Activated CD8-positive, alpha-beta memory T cell treated with anti-CD3 and anti-CD28 coated beads, Interleukin-2, amount 10 ng/mL, durations not matched to agents 7 days and 5 days (primary cell): ENCODE measurements at places on chromosomes 11 and 22. TPM values are rescaled to one million over a fixed set of nuclear protein-coding genes. Genes with fewer than 3 reads are reported as not detected.
A peak's percentile ranks its signal among the peaks of the same experiment; 100 is the strongest.

DNA sequence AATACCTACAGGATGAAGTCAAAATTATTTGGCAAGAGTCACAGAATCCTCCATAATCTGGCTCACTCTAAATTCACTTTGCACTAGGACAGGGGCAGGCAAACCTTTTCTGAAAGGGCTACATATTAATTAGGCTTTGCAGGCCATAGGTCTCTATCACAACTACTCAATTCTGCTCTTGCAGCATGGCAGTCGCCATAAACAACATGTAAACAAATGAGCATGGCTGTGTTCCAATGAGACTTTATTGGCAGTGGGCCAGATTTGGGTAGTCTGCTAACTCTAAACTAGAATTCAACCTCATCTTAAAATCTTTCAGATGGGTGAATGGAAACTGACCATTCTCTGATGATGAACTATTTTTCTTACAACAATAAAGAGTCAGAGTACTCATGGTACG, 5.8 kb downstream of the THRSP start:
- no peak for DNase-seq

DNA sequence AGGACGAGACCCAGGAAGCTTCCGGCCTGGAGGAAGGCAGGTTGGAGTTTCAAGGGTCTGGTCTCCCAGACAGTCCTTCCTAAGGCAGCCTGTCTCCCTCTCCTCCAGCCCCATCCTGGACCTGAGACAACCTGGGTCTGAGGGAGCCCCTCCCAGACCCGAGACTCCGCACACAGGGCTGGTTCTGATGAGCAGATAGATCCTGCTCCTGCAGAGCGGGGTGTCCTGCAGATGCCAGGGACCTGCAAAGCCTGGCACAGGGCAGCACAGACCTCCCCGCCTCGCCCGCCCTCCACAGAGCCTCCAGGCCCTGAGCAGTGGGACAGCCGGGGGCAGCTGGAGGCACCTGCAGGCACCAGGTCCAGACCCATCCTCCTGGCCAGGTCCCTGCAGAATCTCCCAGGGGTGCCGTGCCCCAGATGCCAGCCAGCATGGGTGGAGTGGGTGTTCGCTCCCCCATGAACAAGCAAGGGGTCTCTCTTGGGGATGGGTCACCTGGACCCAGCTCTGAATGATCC, 7.8 kb downstream of the PIM3 start:
- DNase-seq, result peak; percentile 43

DNA sequence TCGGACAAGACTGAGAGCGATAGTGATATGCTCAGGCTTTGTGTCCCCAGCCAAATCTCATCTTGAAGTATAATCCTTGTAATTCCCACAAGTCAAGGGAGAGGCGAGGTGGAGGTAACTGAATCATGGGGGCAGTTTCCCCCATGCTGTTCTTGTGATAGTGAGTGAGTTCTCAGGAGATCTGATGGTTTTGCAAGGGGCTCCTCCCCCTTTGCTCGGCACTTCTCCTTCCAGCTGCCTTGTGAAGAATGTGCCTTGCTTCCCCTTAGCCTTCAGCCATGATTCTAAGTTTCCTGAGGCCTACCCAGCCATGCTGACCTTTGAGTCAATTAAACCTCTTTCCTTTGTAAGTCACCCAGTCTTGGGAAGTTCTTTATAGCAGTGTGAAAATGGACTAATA, 7.5 kb upstream of the FOLR2 start:
- DNase-seq, result peak; percentile 27

Gene CNGA4
- 0.26 TPM for total RNA-seq

Gene ARHGEF17
- total RNA-seq, result not detected

Gene NRGN
- 6.6 TPM for total RNA-seq

Gene OR8D4
- not detected for total RNA-seq

Gene PVALB
- total RNA-seq, result not detected
